NCI-H774 (cell line): ENCODE measurements at places on chromosomes 1 and 21.

- DNase-seq, result no peak
These were observed 15.0 kb upstream of the ID3 start for GRCh38 chr1:23574265-23574754.

DNA sequence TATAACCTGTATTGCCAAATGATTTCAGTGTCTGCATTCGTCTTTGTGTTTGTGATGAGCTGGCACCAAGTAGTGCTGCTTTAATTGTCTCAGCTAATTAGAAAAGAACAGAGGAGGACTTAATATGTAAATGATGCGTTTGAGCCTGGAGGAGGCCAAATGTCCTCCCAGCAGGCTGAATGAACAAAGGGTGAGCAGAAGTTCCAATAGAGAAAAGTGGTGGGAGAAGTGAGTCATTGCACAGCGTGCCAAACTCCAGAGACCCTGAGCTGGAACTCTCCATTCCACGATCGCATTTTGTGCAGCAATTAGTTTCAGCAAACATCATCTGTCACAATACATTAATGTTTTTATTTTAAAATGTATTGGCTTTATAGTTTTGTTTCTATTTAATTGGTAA is 17.9 kb downstream of the ETV3L start:
- DNase-seq, result no peak

DNA sequence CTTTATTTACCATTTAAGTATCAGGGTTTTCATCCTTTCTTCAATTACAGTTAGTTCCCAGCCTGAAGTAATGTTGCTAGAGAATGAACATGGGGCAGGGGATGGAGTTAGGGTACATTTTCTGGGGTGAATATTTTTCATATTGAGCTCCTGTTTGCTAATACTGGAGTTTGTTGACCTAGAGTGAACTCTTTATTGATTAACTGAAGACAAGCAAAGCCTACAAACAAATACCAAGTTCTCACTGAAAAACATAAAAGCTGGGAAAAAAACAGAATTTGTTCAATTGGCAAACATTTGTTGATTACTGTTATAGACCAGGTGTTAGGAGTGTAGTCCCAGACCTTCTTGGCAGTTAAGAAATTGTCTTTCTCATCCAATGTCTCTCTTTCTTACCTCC is 28.2 kb upstream of the PIGV start:
- no peak for DNase-seq

- DNase-seq, result no peak
These were observed 42.9 kb downstream of the CAMK2N1 start for GRCh38 chr1:20442920-20443625.

DNA sequence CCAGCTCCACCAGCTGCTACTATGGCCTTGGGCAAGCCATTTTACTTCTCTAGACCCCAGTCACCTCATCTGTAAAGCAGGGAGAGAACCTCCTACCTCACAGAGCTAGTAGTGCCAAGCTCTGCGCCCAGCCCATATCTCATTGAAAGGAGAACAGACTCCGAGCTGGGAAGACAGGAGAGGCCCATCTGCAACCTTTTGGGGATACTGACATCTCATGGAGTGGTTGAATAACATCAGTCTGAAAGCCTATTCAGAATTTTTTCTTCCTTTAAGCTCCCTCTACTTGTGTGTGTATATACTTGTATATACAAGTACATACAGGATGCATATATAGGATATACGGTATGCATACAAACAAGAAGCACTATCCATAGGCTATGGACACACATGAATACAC is 279.5 kb upstream of the POU3F1 start:
- DNase-seq, result no peak
